ENCODE measurements at places on chromosomes 3 and 15.

GRCh38 chr3:27193056-27193455 lies 176.1 kb downstream of the NEK10 start:
- DNase-seq: no peak

- no peak for DNase-seq
Observed at GRCh38 chr3:73766599-73767381, 142.0 kb upstream of the PDZRN3 start.

GRCh38 chr3:185767002-185767688 lies 57.7 kb downstream of the IGF2BP2 start:
- DNase-seq: no peak

DNA sequence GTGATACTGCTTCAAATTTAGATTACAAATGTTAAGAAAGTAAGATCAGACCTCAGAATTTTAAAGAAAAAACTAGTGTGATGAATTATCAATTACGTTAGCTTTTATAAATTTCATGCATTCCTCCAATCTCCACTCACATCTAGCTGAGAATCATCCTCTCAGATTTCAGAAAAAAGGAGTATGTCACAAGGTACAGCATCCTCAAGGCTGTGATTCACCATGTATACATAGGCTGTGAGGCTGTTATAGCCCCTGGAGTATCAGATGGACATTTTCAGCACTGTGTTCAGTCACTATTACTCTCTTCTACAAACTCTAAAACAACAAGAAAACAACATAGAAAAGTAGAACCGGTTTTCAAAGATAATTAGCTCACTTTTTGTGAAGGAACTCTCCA lies 214.4 kb downstream of the PCCB start:
- no peak for DNase-seq

DNA sequence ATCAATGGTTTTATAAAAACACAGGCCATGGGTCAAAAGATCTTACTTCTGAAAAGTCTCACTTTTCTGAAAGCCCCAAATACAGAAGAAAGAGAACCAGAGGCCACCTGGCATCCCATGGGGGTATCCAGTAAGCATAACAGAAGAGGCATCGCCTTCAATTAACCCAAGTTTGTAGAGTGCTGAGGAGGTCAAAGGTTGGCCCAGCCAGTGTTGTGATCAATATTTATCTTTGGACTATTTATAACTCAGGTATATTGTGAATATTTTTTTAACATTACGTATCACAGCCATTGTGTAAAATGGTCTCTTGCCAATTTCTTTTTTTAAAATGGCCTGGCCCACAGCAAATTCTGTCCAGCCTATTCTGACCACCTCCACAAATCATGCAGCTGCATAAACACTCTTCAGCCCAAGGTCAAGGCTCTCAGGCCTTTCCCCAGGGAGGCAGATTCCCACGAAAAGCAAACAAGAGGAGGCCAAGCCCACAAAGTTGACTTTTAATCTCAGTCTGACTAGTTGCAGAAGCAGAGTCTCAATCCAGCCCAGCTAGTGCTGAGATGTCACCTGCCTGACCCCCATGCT lies 26.2 kb upstream of the SPTBN5 start:
- DNase-seq: no peak

- DNase-seq: no peak
Observed at GRCh38 chr3:190258634-190259033, 63.6 kb downstream of the CLDN1 start.

GRCh38 chr15:39585389-39585841 lies 4.5 kb downstream of the THBS1 start:
- DNase-seq: no peak

GRCh38 chr3:105731686-105732085 lies 137.1 kb downstream of the CBLB start:
- DNase-seq: no peak

- DNase-seq: no peak
Observed at GRCh38 chr3:13827699-13828098, 52.2 kb downstream of the WNT7A start.

- DNase-seq: no peak
Observed at GRCh38 chr3:34073961-34074360, 275.5 kb downstream of the PDCD6IP start.

DNA sequence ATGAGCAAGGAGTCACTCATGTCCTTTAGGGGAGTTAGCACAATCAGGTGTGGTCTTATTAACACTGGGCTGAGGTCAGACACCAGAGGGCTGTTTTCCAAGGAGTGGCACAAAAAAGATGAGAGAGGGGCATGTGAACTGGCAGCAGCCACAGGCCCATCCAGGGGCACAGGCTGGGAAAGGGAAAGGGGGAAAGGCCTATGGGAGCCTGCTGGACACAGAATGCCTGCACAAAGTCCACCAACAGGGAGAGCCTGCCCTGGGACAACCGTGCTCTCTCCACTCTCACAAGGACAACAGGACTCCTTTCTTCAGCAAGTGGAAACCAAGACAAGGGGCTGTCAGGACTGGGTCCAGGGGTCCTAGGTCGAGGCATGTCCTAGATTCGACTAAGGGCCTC lies 109.6 kb downstream of the ADCY5 start:
- no peak for DNase-seq

DNA sequence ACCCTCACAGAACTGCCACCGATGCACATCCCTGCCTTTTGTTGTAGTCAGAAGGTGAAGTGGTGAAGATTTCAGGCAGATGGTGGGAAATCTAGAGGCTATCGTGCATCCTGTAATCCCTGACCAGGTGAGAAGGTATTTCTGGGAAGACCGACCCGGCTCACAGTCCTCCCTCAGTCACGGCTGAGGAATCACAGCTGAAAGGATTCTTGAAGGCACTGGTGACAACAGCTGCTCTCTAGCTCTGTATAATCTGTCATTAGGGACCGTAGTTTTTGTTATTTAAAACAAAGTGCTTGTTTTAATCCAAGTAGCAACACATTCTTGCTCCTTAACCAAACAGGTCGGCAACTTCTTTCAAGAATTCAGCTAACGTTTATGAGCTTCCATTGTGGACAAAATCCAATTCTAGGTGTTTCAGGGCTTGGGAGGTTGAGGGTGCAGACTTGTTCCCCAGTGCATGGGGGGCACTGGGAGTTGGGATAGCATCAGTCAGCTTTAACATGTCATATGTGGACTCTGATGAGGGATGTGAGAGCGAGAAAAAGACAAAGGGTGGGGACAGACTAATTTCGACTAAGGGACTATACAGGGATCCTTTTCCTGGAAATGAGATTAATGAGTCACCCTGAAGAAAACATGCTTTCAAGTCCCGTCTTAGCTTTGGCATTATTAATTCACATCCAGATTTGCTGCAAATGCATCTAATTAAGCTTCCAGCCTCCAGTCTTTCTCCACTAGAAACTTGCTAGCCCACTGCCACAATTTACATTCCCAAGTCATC lies 141.0 kb upstream of the RASGRP1 start:
- DNase-seq: no peak

- no peak for DNase-seq
Observed at GRCh38 chr3:116863822-116864589, 154.4 kb downstream of the TUSC7 start.

- no peak for DNase-seq
Observed at GRCh38 chr3:23840521-23840920, 34.8 kb downstream of the UBE2E1 start.

DNA sequence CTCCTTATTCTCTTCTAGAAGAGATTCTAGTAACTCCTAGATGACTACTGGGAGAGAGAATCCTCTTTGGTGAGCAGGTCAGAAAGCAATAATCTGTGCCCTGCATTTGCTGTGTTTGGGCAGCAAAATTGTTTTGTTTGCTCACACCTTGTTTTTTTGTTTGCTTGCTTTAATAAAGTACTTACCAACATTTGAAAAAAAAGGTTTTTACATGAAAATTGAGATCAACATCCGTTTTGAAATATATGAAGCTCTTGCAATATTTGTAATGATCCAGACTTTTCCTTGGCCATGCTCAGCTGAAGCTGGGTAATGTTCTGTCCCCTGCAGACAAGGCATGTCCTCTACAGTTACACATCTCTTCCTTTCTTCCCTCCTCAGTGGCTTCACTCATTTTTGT lies 62.2 kb downstream of the DIPK2A start:
- no peak for DNase-seq

GRCh38 chr3:46699676-46700523 lies 1.3 kb upstream of the TMIE start:
- no peak for DNase-seq

DNA sequence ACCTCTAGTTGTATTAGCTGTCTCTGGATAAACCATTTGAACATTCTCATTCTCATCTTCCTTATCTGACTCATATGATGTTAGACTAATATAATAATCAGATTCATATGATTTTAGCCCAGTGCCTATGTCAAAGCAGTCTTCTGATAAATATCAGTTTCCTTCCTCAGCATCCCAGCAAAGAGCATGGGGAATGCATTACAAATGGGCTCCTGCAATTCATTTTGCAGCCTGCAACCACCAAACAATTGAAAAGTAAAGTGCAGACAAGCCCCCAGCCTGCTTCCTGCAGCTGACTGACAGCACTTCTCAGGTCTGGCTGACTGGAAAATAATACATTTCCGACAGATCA lies 78.2 kb upstream of the STAC start:
- DNase-seq: no peak

DNA sequence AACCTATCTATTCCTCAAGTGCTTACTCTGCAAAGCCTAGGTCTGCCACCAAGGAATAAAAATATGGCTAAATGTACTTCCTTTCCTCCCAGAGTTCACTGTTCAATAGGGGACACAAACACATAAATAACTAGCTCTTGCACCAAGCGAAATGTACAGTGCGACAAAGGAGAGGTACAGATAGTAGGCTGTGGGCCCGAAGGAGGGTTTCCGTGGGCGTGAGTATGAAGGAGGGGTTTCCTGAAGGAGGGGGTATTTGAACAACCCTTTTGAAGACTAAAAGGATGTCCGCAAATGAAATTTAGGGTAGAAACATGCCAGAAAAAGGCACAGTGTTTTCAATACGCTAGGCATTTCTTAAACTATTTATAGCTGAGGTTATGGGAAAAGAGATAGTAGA lies 207.9 kb downstream of the LPP start:
- DNase-seq: no peak

- DNase-seq: no peak
Observed at GRCh38 chr3:21551019-21551418, 200.0 kb downstream of the ZNF385D start.

GRCh38 chr3:150761831-150762661 lies 923 bp downstream of the SIAH2 start:
- DNase-seq: no peak

DNA sequence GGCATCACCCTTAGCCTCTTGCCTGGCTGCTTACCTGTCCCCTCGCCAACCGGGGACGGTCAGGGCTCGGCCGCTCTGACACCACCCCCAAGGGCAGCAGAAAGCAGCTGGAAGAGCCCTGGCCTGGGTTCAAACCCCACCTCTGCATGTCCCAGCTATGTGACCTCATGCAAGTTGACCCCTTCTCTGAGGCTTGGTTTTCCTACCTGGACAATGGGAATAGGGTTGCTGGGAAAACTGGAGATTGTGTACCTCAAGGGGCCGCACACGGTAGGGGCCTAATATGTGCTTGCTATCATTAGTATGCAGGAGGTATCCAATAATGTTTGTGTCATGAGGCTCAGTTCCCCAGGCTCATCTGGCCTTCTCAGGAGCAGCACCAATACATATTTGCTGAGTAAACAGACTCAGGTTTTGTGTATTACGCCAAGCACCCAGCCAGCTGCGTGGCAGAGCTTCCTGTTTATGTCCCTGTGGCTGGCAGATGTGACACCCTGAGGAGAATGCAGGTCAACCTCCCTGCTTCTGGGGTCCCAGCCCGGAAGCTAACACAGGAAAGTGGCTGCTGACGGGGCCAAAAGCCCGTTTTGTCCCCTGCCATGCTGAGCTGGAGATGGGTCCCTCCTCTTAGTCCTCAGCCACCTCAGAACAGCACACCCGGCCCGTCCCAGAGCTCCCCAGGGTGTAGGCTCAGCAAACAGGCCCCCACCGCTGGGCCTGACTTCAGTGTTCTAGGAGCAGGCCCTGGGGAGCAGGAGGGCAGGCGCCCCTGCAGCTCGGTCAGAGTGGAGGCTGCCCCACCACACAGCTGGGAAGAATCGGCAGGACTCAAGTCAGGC lies 29.7 kb downstream of the PLXND1 start:
- DNase-seq: peak; percentile 38

DNA sequence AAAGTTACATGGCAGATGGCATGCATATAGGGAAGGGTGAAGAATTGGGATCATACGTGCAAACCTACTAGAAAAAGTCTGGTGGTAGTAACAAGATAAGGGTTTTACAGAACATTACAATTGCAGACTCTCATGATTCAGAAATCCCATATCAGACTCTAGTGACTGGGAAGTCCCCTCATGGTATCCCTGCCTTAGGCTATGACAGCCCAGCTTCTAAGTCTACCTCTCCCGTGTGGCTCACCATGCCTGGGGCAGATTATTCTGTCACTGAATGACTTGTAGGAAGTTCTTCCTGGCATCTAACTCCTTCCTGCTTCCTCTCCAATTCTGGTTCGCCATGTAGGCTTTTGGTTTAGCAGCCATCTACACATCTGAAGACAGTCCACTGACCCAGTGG lies 5.7 kb upstream of the SLC6A11 start:
- no peak for DNase-seq

- no peak for DNase-seq
Observed at GRCh38 chr15:83816124-83816883, 162.4 kb downstream of the ADAMTSL3 start.

DNA sequence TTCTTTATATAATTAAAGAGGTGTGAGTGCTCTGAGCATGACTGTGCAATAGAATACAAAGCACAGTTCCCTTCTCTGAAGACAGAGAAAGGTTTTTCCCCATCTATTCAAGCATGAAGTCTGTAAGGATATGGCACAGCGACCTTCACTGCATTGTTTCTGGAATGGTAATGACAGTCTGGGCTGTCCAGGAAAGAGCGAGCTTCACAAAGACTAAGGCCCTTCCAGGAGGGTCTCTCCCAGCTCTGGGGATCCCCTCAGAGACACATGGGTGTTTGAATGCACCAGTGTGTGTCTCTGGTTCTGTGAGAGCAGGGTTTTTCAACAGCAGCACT lies 179.9 kb upstream of the NR2E3 start:
- no peak for DNase-seq

GRCh38 chr3:98914210-98915080 lies 12.9 kb upstream of the DCBLD2 start:
- DNase-seq: no peak

- no peak for DNase-seq
Observed at GRCh38 chr3:58066842-58067241, 58.6 kb downstream of the FLNB start.

DNA sequence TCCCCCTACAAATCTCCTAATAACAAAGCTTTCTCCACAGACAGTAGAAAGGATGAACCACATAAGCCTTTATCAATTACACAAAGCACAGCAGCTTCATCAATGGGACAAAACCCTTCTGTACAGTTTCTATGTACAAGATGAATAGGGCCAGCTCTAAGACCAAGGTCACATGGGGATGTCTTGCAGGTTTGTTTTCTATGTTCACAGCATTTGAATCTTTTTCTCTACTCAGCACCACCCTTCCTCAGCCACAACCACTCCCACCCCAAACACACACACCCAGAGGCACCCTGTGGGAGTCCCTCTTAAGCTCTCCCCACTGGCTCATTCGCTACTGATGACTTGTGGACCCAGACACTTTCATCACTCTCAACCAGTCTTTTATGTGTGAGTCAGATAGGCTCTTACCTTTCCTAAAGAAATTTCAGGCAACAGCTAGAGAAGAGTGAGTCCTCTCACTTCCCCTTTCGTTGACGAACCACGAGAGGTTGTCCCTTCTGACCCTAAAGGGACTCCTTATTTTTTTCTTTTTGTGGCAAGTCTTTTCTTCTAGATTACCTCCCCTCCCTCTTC lies 57.9 kb downstream of the ARHGAP31 start:
- peak; percentile 4 for DNase-seq

- DNase-seq: no peak
Observed at GRCh38 chr15:81929557-81929956, 116.3 kb downstream of the MEX3B start.

- peak; percentile 19 for DNase-seq
Observed at GRCh38 chr15:73265536-73266153, 103.1 kb downstream of the HCN4 start.

Data from stimulated activated CD8-positive, alpha-beta memory T cell treated with anti-CD3 and anti-CD28 coated beads, Interleukin-7, amount 100 ng/mL, for 1 hour (primary cell).